Activated T-cell treated with anti-CD3 and anti-CD28 coated beads, Interleukin-2, amount 50 U/mL, for 72 hours (primary cell): ENCODE measurements at places on chromosomes 4 and X.
A peak's percentile ranks its signal among the peaks of the same experiment; 100 is the strongest.

GRCh38 chrX:128781506-128781905 lies 729.3 kb upstream of the ACTRT1 start:
- peak; percentile 15 for DNase-seq

GRCh38 chr4:16817286-16817685 lies 81.2 kb downstream of the LDB2 start:
- DNase-seq, result no peak

DNA sequence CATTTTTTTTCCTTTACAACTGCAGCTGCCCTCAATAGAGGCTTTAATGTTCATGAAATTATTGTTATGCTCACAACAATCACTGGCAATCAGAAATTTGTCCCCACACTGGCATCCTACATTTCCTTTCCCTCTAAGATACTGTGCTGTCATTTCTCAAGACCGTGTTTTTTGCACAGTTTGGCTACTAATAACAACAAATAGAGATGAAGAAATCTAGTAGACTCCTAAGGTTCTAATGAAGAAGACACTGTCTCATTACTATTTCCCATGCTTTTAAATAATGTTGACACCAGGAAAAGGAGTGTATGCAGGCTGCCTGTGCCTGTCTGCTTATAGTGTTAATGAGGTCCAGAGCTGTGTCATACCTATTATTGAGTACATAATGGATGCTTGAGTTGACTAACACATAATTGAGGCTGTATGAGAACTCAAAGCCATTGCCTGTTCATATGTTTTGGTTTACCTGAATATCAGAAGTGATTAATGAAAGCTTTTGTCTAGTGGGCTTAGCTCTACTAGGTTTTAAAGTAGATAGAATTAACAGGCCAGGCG lies 1.5 kb upstream of the EIF4E start:
- DNase-seq, result no peak

GRCh38 chrX:97636473-97637140 lies 752.9 kb downstream of the RPA4 start:
- DNase-seq, result no peak

- DNase-seq, result peak; percentile 39
These were observed 179.1 kb upstream of the MAB21L2 start for GRCh38 chr4:150402871-150403272.

DNA sequence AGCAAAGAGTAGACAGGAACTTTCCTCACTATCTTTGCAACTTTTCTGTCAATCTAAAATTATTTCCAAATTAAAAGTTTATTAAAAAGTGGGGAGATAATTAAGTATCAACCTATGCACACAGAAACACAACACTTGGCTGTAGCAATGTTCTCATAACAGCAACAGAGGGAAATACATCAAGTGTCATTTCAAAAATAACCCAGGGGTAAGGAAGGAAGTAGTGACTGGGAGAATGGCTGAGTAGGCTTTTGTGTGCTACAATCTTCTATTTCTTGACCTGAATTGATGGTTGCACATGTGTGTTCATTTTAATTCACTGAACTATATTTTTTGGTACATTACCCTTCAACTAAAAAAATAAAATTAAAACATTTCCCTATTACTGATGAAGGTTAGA lies 67.5 kb downstream of the ABCG2 start:
- DNase-seq, result no peak

DNA sequence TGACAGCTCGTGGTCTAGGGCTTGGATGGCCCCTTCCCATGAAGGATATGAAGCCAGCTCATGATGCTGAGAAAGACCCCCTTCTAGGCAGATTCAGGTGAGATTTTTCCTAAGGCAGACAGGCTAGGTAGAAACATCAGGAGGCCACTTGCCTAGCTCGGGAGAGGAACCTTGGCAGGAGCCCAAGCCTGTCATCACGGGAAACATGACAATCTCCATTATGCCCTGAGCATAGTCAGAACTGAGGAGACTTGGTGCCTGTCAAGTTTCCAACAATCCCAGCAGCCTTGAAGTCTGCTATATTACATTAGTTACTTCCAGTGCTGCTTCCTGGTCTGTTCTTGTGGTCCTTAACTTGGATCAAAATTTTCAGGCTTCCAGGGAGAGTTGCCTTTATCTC lies 18.7 kb upstream of the WDR1 start:
- DNase-seq, result no peak

- DNase-seq, result peak; percentile 18
These were observed 129.6 kb upstream of the QRFPR start for GRCh38 chr4:121510341-121510874.

GRCh38 chrX:100750883-100751282 lies 19.0 kb upstream of the SYTL4 start:
- DNase-seq, result no peak

DNA sequence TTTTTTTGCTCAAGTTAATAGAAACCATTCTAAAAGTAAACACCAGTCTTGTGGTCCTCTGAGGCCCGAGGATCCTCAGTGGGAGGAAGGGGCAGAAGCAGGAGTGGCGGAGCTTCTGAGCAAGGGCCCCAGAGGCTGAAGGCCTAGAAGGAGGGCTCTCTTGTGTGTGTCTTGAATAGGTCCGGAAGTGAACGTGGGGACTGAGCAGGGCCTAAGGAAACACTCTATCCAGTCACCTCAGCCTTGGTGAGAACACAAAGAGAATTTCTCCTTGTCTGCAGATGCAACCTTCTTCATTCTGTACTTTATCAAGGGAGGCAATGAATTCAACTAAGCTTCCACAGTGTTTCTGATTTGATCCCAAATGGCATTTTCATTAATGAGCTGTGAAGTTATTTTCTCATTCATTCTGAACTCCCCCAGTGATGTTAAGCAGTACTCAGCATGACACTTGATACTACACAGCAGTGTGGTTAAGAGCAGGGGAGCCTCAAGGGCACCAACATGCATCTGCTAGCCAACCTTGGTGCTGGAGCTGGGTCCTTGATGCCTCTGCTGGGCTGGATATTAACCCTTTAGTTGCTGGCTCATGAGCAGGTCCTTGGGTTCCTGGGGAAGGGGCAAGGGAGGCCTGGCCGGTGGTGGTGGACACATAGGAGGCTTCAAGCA lies 64.7 kb downstream of the RBM47 start:
- DNase-seq, result no peak

DNA sequence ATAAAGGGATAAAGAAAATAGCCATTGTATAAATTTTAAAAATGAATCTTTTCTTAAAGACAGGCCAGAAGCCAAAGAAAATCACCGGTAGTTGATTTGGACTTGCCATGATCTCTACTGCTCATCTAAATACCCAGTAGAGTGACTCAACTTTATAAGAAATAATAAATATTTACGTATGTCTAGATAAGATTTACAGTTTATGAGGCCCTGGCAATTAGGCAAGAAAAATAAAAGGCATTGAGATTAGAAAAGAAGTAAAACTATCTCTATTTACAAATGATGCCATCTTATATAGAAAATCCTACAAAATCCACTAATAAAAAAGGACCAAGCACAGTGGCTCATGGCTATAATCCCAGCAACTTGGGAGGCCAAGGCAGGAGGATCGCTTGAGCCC lies 765.5 kb upstream of the HTR2C start:
- DNase-seq, result no peak

DNA sequence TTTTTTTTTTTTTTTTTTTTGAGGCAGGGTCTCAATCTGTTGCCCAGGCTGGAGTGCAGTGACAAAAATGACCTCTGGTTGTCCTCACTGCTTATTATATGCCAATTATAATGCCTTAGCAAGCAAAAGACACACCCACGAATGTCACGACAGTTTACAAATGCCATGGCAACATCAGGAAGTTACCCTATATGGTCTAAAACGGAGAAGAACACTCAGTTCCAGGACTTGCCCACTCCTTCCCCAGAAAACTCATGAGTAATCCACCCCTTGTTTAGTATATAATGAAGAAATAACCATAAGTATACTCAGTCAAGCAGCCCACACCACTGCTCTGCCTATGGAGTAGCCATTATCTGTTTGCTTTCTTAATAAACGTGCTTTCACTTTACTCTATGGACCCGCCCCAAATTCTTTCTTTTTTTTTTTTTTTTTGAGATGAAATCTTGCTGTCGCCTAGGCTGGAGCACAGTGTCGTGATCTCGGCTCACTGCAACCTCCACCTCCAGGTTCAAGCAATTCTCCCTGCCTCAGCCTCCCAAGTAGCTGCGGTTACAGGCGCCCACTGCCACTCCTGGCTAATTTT lies 106.2 kb downstream of the SMIM20 start:
- peak; percentile 14 for DNase-seq

GRCh38 chr4:104217526-104217925 lies 277.2 kb downstream of the CXXC4 start:
- DNase-seq, result no peak

GRCh38 chr4:25844961-25845712 lies 17.7 kb downstream of the SEL1L3 start:
- no peak for DNase-seq

DNA sequence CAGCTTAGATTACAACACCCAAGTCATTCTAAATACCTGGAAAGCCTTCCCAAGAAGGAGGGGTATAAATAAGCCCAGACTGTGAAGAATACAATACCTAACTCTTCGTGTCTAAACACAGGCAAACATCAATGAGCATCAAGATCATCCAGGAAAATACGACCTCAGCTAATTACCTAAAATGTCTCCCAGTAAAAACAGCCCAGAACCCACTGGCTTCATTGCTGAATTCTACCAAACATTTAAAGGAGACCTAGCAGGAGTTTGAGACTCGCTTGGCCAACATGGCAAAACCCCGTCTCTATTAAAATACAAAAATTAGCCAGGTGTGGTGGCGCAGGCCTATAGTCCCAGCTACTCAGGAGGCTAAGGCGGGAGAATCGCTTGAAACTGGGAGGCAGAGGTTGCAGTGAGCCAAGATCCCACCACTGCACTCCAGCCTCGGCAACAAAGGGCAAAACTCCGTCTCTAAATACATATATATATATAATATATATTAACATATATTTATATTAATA lies 19.1 kb upstream of the HSFX4 start:
- DNase-seq, result no peak

DNA sequence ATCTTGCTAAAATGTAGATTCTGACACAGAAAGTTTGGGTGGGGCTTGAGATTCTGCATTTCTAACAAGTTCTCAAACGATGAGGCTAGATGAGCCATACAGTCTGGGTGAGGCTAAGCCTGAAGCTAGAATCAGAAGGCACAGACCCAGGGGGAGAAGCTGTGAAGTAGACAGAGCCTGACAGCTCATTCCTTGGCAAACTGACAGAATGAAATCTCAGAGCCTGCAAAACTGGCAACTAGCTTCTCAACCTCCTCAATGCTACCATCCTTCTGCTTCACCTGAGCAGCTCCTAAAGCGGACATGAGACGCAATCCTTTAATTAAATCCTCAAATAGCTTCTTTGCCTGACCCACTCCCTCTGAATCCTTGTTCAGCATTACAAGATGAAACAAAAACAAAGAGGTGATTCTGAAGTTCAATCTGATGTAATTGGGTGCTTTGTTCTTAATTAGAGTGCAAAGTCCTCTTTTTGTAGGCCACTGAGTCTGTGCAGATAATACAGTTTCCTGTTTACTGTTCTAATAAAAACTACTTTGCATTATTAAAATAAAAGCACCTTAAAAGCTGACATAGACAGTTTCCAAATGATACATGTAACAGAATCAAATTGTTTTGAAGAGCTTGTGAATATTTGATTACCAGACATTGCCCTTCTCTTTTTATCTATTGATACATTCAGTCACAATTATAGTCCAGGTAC lies 71.0 kb upstream of the BMP2K start:
- no peak for DNase-seq

- no peak for DNase-seq
These were observed 974.9 kb downstream of the RPA4 start for GRCh38 chrX:97858592-97858991.

DNA sequence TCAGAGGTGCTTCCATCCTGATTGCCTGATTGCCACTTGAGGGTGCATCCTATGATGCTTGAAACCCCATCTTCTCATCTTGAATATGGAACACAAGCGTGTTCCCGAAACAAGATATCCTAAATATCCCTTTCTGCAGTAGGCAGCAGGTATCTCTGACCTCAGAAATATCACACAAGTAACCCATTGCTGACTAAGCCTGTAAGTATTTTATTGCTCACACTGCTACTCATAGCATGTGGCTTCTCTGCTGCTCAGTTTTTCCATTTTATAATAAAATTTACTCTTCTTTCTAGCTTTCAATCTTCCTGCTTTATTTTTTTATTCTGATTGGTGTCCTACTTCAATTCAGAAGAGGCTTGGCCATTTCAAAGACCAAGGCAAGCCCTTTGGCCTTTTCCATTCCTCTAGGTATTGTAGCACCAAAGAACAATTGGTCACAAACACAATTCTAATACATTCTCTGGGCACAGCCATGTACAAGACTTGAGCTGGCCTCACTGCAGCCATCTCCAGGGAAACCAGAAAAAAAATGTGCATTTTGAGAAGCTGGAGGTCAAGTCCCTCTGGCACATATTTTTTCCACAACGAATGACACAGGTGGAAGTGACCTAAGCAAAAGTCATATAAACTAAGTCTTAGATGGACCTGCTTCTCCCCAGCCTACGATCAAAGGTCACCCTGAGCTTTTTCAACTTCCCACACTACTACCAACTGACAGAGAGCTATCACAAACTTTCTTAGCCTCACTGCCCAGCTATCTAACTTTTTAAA lies 107.0 kb downstream of the OR13H1 start:
- no peak for DNase-seq

GRCh38 chrX:110836451-110836850 lies 40.8 kb upstream of the CHRDL1 start:
- DNase-seq, result no peak
